ENCODE measurements at places on chromosomes 4 and X.

- peak; percentile 64 for DNase-seq
These were observed 63.4 kb downstream of the NFKB1 start for GRCh38 chr4:102564399-102565059.

GRCh38 chr4:32771491-32771890 lies 2051.3 kb downstream of the PCDH7 start:
- no peak for DNase-seq

GRCh38 chrX:10577853-10578252 lies 42.5 kb downstream of the MID1 start:
- no peak for DNase-seq

DNA sequence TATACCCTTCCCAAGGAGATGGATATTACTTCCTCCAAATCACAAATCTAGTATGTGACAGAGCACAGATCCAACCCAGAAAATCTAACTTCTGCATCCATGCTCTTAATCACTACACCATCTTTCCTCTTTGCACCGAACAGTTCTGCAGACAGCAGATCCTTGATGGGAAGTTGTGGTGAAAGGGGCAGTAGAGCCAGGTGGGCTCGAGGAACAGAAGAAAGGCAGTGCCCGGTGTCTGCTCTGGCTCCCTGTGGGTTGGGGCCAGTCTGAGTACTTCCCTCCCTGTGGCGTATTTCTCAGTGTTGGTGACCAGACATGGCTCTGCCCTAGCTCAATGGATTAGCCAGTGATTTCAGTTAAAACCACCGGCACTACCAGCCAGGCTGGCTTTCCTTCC lies 15.3 kb downstream of the HOPX start:
- DNase-seq: no peak

GRCh38 chr4:2179717-2180116 lies 62.2 kb downstream of the HAUS3 start:
- DNase-seq: no peak

GRCh38 chr4:84574069-84574720 lies 8.7 kb upstream of the CDS1 start:
- DNase-seq: no peak

GRCh38 chr4:177393236-177393635 lies 49.0 kb downstream of the AGA start:
- DNase-seq: no peak

- DNase-seq: peak; percentile 42
These were observed 98.7 kb downstream of the TMEM131L start for GRCh38 chr4:153564630-153565525.

- no peak for DNase-seq
These were observed 57.9 kb upstream of the STIM2 start for GRCh38 chr4:26802790-26803189.

GRCh38 chr4:169098054-169098497 lies 88.0 kb upstream of the CBR4 start:
- DNase-seq: no peak

DNA sequence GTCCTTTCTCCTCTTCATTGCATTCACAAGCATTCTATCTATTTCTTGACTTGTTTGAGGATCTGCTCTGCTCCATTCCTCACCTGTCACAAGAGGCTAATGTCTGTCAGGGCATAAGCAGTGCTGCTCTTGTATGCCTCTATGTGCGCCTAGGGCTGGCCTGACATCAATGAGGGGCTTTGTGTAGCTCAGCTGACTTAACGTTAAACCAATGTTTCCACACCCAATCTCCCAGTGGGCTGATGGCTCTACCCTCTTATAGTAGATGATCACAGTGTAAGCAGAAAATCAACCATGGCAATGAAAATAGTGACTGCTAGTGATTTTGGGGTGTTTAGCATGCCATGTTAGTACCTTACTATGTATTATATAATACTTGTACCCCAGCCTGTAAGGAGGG lies 139.0 kb downstream of the UNC5C start:
- no peak for DNase-seq
